ENCODE measurements at places on chromosomes 7 and 10.

DNA sequence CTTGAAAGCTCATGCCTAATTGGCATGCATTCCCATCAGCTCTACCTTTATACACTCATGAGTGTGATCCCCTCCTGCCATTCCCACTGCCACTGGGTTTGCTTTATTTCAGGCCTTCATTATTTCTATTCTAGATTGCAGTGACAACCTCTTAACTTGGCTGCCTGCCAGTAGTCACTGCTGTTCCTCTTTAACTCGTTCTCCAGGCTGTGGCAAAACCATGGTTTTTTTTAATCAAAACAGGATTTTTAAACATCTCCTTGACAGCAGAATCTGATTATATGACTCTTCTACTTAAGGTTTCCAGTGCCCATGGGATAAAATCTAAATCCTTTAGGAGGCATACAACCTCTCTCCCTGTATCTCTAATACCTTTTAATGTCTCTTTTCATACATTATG, 223.7 kb upstream of the PCDH15 start:
- no peak for DNase-seq

DNA sequence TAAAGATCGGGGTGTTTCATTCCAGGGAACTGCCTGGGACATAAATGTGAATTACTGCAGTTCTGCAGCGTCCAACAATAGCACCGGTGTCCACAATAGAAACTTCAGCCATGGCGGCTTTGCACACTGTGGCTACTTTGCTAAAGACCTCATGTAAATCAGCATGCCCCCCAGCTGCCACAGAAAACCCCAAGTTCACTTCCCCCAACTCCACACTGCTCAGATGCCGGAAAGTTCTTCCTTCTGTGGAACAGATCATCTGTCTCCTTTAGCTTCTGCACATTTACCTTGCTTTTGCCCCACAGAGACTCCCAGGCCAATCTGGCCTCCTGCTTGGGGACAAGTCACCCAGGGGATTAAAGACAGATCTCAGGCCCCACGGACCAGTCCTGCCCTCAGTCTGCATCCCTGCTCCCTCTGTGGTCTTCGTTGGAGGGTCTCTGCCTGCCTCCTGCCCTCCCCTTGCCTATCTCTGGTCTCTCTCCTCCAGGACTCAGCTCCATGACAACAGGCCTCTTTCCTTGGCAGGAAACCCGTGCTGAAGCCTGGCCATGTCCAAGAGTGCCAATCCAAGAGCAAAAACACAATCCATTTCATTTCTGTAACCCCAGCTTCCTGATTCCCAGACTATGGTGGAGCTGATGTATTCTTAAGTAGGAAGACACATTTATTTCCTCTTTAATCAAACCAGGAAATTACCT, 403.2 kb downstream of the RPS24 start:
- no peak for DNase-seq

- DNase-seq = no peak
These were observed 68.8 kb downstream of the DOCK4 start for GRCh38 chr7:112137141-112138101.

- DNase-seq = no peak
These were observed 36.7 kb upstream of the SFTPD start for GRCh38 chr10:79985481-79986072.

- DNase-seq = no peak
These were observed 21.2 kb upstream of the PRKCQ start for GRCh38 chr10:6601246-6601805.

GRCh38 chr10:33534416-33534815, 199.9 kb upstream of the NRP1 start:
- DNase-seq = no peak

- peak; percentile 37 for DNase-seq
These were observed at the start of gene TFPI2 for GRCh38 chr7:93890464-93891068. Gene TFPI2, minus strand, starts transcription at chr7:93890753. Its CDS starts 75 bp downstream, at chr7:93890678.

DNA sequence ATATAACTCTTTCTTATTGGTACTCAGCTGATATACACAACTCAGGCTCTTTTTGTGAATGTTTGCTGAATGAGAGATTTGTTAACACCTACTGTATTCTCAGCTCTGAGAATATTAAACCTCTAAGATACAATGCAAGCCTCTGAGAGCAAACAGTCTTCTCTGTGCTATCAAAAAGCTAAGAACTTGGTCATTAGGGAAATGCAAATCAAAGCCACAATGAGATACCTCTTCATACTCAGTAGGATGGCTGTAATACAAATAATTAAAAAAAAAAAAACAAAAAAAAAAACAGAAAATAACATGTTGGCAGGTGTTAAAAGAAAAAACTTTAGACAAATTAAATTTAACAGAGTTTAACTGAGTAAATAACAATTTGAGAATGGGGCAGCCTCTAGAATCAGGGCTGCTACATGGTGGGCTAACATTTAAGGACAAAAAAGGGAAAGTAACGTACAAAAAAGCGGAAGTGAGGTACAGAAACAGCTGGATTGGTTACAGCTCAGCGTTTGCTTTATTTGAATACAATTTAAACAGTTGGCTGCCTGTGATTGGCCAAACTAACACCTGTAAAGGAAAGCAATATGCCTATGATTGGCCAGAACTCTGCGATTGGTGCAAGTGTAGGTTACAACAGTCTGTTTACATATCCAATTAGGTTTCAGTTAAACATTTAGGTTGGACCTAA, 14.8 kb upstream of the MTURN start:
- no peak for DNase-seq

GRCh38 chr7:106190589-106191330, 78.6 kb upstream of the SYPL1 start:
- no peak for DNase-seq

- no peak for DNase-seq
These were observed 354.0 kb downstream of the PHF14 start for GRCh38 chr7:11327633-11328032.

DNA sequence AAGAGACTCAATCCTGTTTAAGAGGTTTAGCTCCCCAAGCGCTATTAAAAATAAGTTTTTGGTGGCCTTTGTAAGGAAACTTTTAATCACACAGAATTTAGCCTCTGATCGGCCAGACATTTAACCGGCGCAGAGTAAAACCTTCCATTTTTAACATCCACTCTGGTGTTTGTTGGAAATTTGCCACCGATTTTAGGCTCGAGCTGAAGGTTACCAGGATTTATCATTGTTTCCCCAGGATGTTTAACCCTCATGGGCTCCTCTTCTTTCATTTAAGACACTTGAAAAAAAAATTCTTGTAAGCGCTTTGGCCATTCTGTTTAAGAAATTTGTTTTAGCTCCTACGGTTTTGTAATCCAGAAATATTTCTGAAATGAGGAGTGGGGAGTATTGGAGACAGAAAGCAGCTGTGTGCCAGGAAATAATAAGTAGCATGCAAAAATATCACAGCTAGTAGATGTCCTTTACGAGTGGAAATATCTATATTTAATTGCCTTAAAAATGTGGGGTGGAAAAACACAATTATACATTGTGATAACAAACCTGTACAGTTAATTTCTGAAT, 3.4 kb downstream of the NEUROD6 start:
- no peak for DNase-seq

DNA sequence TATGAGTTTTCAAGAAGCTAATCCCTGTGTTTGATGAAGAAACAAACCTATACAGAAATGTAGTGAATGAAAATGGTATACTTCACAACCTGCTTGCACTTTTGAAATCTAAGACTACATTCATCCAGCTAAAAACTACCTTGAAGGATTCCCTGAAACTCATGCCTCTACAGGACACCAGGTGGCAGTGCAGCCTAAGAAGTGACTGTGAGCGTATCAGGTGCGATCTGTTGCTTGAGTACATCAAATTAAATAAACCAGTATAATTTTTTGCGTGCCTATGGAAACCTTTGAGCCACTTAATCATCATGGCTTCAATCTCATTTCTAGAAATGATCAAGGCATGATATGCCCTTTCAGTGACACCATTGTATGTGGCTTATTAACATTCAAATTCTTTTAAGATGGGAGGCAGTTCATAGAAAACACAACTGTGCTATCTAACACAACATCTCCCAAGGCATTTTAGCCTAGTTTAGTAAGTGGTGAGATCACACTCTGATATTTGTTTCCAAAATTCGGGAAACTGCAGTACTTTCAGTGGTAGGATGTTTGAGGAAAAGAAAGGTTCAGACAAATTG, 57.4 kb downstream of the PPP1R17 start:
- DNase-seq = peak; percentile 45

- peak; percentile 28 for DNase-seq
These were observed 56.7 kb downstream of the GRK5 start for GRCh38 chr10:119263951-119264617.

DNA sequence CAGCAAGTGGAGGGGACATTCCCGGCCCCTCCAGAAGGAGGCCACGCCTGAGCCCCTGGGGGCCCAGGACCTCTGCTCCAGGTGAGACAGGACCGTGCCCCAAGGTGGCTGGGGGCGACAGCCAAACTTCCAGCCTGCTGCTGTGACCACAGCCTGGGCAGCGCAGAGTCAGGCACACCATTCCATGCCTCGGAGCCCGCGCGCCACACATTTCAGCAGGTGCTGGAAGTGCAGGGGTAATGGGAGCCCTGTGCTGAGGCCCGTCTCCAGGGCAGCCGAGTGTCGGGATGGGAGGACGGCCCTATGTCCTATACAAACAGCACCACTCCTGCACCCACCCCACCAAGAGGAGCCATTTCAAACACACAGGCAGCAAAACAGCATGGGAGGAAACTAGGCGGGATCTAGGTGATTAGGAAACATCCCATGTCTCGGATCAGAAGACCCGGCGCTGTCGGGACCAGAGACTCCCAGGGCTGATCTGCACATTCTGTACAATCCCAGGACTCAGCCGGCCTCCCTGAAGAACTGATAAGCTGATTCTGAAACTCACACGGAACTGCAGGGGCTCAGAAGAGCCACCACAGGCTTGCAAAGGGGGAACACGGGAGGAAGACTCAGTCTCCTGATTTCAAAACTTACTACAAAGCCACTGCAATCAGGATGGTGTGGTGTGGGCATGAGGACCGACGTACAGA, 272.3 kb downstream of the ELFN1 start:
- DNase-seq = no peak

DNA sequence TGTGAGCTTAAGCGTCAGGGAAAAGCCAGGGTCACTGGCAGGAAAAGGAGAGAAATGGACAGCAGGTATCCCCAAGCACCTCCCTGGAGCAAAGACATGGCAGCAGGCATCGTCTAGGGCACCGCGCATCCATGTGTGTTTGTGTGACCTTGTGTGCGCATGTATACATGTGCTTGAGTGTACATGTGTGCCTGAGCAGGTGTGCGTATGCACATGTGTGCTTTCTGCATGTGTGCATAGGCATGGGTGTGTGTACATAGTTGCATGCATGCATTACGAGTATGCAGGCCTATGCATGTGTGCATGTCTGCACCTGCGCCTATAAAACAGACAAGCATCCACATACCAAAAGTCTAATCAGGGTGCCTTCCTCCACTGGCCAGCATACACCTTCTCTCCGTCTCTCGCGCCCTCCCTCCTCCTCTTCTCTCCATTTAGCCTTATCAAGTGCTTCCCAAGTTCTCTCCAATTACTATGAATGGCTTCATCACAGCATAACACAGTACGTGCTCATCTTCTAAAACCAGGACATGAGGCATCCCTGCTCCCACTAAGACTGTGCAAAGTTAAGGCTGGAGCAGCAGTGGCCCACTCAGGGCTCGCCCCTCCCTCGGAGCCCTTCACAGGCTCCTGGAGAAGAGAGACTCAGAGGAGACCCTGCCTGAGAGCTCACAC, 30.6 kb downstream of the RASGEF1A start:
- DNase-seq = no peak

GRCh38 chr7:42456267-42456666, 219.3 kb upstream of the GLI3 start:
- DNase-seq = no peak

Data from fibroblast of gingiva (primary cell).